Breast epithelium (tissue), 4 donors: ENCODE measurements at places on chromosomes 1 and 21. TPM values are rescaled to one million over a fixed set of nuclear protein-coding genes. Genes with fewer than 3 reads are reported as not detected.

DNA sequence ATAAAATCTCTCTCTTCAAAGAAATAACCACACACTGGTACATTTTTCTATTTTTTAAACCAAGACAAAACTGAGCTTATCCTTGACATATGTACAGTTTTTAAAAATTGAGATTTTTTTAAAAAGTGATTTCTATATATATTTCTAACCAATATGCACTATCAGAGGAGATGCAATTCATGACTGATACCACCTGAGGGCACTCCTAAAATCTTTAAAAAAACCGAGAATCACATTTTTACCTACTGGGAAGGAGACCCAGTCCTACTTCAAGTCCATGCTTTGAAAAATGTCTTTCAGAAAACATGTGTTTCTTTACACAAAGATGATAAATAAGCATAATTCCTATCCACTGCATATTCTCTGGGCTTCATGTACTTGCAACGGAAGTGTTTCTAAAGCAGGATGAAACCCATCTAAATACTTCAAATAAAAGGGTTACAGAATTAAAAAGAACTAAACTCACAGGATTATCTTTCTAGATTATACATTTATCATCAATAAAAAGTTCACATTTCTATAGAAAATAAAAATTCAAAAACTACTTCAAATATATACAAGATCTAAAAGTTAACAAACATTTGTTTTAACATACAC lies 98.6 kb downstream of the ENAH start:
- H3K36me3 ChIP-seq: no peaks in the 10 kb centered on the region
- no peaks in the 10 kb centered on the region for H3K4me1 ChIP-seq
- no peak overlapping the region for H3K27ac ChIP-seq
- no peak overlapping the region for H3K4me3 ChIP-seq
- no peaks in the 10 kb centered on the region for H3K27me3 ChIP-seq

- H3K36me3 ChIP-seq: no peaks in the 10 kb centered on the region
- H3K27me3 ChIP-seq: no peaks in the 10 kb centered on the region
- no peak overlapping the region for H3K27ac ChIP-seq
- DNase-seq: no peak
Observed at GRCh38 chr1:163928651-163929050, 606.9 kb downstream of the NUF2 start.

- DNase-seq: no peak
- no peaks in the 10 kb centered on the region for H3K36me3 ChIP-seq
- no peaks in the 10 kb centered on the region for H3K4me1 ChIP-seq
Observed at GRCh38 chr1:116808848-116809508, 54.7 kb downstream of the CD2 start.

DNA sequence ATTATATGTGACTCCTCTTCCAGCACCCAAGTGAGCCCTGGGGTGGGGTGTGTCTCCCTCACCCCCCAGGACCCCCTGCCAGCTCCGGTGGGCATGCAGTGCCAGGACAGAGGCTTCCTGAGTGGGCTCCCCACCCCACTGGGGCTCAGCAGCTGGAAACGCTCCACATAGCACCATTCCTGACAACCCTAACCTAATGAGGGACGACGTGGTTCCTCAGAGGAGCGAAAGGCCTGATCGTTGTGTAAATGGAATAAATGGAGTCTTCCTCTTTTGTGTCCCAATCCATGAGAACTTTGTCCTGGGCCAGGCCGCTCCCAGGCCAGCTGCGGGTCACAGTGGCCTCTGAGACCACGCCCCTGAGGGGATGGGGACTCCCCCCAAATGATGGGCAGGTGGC lies 1.8 kb upstream of the TSPEAR start:
- no peaks in the 10 kb centered on the region for H3K4me1 ChIP-seq
- H3K27ac ChIP-seq: no peak overlapping the region
- H3K36me3 ChIP-seq: no peaks in the 10 kb centered on the region
- peaks cover 5% of the 10 kb centered on the region for H3K27me3 ChIP-seq
- no peak overlapping the region for H3K4me3 ChIP-seq

The FCRL2 gene
- under 0.01 TPM for total RNA-seq
